ENCODE measurements at places on chromosomes 7 and 10.

DNA sequence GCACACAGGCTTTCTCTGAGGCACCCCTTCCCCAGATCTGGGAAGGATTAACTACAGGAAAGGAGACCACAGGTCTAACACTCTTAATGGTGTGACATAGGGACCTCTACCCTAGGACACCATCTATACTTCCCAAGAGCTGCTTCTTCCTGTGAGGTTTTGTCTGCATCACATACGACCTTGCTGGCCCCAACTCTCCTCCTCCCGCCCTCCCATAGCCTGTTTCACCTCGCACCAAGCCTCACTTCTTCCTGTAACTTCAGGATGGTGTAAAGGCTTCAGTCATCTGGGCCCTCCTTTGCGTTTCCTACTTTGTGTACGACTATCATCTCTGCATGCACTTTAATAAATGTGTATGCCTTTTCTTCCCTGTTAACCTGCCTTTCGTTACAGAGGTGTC is 274.3 kb downstream of the KLF6 start:
- no peak for DNase-seq

DNA sequence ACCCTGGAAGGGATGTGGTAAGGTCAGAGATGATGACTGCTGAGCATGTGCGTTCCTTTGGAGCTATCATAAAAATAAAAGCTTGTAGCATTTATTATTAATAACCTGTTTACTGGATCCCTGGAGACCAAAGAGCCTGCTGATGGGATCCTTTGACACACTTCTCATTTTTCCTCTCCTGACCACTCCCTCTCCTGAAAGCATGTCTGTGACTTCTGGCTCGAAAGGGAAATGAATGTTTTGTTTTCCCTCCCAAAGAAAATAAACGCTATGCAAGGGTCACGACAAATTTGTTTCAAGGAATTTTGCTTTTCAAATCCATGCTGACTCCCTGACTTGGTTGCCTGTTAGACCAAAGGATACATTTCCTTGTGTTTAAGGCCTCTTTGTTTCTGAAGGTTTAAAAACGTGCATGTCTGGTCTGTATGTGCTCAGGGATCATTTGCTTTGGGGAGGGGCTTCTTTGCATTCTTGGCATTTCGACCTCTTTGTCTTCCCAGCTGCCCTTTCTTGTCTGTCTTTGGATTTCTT is 185.1 kb upstream of the AGK start:
- no peak for DNase-seq

DNA sequence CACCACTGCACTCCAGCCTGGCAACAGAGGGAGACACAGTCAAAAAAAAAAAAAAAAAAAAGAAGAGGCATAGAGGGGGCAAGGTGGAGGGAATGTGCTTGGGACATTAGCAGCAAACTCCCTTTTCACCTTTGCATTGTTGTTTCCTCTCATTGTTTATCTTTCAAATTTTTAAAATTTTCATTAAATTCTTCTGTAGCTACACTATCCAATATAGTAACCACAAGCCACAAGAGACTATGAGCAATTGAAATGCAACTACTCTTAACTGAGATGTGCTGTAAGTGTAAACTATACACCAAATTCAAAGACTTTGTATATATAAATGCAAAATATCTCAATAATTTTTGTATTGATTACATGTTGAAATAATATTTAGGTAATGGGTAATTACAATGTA is 43.4 kb downstream of the EBLN1 start:
- no peak for DNase-seq

DNA sequence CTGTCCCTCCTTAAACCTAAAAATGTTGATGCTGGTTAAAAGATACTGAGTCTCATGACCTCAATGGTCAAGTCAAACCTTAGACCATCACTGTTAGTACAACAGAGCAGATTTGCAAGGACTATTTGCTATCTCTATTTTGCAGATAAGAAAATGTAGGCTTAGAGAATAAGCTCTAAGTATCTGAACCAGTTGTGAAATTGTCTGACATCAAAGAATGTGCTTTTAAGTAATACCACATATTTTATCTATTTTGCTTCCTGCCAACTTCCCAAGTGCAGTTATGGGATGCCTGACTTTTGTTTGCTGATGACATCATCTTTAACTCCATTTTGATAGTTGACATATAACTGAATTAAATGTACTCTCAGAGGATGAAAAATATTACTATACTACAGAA is 83.6 kb upstream of the TMEM106B start:
- no peak for DNase-seq

- peak; percentile 89 for DNase-seq
These were observed 842 bp downstream of the ZNF22 start for GRCh38 chr10:45001381-45002148.

- DNase-seq, result no peak
These were observed 22.7 kb downstream of the GPAM start for GRCh38 chr10:112160834-112161233.

- DNase-seq, result no peak
These were observed 208.2 kb downstream of the CDK14 start for GRCh38 chr7:90804370-90804769.

DNA sequence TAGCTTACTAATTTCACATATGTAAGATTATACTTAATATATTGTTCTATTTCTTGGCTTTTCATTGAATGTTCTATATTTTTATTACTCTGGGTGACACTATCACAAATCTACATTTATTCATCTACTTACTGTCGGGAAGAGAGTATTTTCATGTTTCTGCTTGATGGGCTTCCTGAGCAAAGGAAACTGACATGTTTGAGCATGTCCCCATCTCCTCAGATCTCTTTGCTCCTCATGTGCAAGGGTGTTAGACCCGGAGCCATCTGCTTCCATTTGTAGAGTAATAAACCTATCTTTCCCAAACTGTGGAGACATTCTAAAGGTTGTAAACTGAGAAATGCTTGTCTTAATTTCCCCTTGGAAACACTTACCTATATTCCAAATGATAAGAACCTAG is 103.5 kb downstream of the LSMEM1 start:
- no peak for DNase-seq

GRCh38 chr7:84264396-84264795 is 69.8 kb upstream of the SEMA3A start:
- DNase-seq, result no peak

All from Right ventricle myocardium superior (tissue), 1 donor.